ENCODE measurements at places on chromosomes 12 and 14.

GRCh38 chr12:105352052-105352451, 21.6 kb downstream of the C12orf75 start:
- DNase-seq, result no peak

GRCh38 chr12:41504976-41505375, 316.9 kb downstream of the PDZRN4 start:
- no peak for DNase-seq

- no peak for DNase-seq
Observed at GRCh38 chr12:132329720-132330548, 545 bp upstream of the GALNT9 start.

GRCh38 chr12:52257074-52257551, 17.3 kb upstream of the KRT86 start:
- no peak for DNase-seq

DNA sequence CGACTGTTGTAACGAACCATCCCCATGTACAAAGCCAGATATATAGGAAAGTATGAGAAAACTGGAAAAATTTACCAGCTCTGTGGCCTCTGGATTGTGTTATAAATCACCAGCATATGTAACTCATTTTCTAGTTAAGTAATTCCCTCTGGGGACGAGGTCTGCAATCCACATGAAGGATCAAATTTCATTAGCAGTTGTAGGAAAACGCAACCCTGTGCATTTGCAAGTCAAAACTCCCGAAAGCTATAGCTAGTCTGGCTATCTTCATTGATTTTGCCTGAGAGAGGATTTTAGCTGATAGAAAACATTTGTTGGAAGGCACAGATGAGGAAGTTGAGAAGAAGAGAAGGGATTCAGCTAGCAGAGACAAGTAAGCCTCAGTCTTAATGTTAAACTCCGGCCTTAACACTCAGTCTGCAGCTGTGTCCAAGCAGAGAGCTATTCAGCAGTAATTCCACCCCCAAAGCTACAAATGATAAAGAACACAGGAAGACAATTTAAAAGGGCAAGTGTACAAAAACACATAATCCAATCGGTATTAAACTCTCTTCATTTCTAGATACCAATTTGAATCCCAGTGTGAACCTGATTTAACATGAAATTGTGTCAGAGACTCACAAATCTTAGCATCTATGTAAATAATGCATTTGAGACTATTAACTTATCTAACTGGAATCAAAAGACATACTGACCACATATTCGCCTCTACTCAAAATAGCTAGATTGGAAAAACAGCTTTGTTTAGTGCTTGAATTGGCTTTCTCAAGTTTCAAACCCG, 54.2 kb upstream of the CERS5 start:
- peak; percentile 79 for DNase-seq

DNA sequence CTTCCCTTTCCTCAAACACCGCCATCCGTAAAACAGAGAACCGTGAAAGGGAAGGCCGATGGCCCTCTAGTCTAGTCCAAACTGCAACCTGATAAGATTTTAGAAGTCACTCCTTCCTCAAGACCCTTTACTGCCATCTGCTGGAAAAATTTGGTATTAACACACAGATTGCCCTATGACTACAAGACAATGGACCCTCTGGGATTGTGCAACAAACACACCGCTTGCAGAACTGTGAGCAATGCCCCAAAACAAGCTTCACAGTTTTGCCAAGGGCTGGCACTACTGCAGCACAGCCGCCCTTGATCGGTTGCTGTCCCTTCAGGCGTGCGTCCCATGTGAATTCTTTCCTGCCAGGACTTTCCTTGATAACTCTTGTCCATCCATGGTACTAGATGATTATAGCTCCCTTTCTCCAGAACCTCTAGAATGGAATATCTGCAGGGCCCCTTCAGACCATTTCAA, 23.1 kb downstream of the LLPH start:
- DNase-seq, result peak; percentile 83

DNA sequence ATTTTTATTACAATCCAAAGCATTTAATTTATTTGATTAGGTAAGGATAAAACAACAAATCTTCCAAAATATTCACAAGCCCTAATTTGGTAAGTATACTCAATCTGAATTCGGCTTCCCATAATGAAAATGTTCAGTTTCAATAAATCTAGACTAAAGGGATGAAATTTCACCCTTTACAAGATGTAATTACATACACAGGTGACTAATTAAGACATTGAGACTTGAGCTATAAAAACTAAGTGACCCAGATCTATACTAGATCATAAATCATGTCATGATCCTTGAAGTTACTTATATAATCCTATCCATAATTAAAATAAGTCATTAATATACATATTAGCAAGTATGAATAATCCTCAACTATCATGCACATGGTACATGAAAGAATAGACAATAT, 36.6 kb downstream of the LRP6 start:
- DNase-seq, result no peak

GRCh38 chr12:6279631-6280030, 30.9 kb upstream of the PLEKHG6 start:
- no peak for DNase-seq

DNA sequence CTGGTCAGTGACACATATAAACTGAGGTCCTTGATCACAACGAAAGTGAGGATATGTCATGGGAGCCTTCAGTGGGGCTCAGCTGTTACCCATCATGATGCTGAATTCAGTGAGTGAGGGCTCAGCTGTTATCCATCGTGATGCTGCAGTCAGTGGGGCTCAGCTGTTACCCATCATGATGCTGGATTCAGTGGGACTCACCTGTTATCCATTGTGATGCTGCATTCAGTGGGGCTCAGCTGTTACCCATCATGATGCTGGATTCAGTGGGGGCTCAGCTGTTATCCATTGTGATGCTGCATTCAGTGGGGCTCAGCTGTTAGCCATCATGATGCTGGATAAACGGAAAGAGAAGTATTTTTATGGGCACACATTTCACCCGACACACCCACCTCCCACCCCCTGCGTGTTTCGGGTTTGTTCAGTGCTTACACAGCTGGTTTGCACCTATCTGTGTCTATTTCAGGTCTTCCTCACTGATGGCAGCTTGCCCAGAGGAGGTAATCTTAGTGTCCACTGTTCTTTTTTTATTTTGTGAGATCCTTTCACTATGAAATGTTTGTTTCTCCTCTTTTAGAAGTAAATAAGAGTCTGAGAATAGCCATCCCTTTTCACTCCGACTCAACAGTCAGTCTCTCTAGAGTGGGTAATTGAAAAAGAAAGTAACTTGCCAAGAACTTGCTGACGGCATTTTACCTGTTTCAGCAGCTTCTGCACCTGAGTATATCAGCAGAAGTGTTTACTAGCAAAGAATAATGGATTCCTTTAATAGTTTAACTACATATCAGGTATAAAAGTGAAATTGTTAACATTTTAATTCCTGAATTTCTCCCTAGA, 183.0 kb downstream of the ERC1 start:
- DNase-seq, result no peak

- DNase-seq, result no peak
Observed at GRCh38 chr12:104466709-104467345, 10.1 kb downstream of the CHST11 start.

GRCh38 chr14:100673807-100674154, 52.9 kb upstream of the DLK1 start:
- no peak for DNase-seq

GRCh38 chr12:13581031-13581430, 384.5 kb downstream of the EMP1 start:
- DNase-seq, result no peak

GRCh38 chr12:91662021-91662420, 479.4 kb upstream of the DCN start:
- no peak for DNase-seq

DNA sequence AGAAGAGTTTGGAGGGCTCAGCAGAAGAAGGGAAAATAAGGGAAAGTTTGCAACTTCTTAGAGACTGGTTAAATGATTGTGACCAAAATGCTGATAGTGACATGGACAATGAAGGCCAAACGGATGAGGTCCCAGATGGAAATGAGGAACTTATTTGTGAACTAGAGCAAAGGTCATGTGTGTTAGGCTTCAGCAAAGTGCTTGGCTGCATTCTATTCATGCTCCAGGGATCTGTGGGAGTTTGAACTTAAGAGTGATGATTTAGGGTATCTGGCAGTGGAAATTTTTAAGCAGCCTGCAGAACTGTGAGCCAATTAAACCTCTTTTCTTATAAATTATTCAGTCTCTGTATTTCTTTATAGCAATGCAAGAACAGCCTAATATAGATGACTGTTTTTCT, 88.9 kb upstream of the ARHGAP5 start:
- no peak for DNase-seq

DNA sequence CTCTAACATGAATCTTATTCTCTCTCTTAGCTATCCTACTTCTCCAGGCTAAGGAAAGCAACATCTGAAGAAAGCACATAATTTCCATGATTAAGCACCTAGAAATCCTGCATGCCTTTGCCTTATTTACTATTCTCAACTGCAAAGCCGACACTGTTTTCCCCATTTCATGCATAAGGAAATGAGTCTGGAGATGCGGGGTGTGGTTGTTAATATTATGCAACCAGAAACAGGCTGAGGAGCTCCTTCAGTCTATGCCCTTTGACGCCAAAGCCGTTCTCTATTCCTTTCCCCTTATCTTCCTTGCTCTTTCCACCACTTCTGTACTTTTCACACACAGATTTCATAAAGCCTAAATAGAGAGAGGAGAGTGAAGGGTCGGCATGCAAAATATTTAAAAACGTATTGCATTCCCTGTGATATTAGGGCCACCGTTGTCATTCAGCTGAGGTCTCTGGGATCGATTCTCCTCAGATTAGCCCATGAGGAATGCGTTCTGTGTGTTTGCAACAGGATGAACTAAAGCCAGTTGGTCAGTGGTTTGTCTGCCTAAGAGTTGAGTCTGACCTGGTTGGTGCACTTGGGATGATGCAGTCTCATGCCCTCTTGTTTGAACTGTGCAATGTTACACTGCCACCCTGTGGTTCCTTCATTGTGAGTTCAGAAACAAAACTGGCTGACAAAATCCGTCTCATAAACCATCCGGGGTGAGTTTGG, 53.1 kb upstream of the PLEKHG7 start:
- peak; percentile 61 for DNase-seq

DNA sequence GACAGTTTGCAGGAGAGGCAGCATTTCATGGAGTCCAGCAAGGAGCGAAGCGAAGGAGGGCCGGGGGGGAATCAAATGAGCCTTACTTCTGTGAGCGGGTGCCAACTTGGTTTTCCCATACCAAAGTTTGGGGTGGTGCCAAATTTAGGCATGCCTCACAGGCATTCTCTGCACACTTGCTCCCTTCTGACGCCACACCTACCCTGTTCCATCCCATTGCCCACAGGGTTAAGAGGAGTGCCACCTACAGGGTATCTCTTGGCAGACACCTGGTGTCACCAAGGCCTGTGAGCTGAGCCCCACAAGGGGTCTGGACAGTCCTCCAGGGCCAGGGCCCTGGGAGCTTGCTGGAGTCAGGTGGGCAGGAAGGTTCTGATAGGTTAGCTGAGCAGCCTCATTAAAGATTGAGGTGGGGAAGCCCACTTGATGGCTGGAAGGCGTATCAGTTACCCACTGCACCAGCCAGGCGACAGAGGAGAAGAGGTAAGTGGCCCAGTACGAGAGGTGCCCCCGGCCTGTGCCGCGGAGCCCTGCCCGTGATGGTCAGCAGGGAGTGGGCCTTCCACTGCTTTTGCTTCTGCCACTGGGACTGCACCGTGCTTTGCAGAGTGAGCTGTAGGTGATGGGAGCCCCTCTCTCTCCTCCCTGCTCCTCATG, 45.2 kb downstream of the DEGS2 start:
- no peak for DNase-seq

GRCh38 chr14:91187271-91187670, 57.2 kb downstream of the GPR68 start:
- no peak for DNase-seq

Measured in NCI-H1436 (cell line).